ENCODE measurements at places on chromosomes 2 and 18. TPM values are rescaled to one million over a fixed set of nuclear protein-coding genes. Genes with fewer than 3 reads are reported as not detected.

DNA sequence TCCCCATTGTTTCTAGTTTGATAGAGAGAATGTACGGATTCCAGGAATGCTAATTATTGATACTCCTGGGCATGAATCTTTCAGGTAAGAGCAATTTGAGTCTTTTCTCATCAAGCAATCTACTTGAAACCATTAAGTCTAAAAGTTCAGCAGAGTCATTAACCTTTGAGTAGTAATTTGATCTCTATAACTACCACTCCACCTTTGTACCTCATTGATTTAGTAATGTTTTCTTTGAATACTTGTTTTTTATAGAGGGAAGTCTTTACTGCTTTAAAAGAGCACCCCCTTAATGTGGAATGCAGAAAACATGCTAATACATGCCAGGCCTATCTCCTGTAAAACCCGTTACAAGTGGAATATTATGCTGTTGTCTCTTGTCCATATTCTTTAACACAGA, 45.0 kb downstream of the EIF5B start:
- no peak for DNase-seq

DNA sequence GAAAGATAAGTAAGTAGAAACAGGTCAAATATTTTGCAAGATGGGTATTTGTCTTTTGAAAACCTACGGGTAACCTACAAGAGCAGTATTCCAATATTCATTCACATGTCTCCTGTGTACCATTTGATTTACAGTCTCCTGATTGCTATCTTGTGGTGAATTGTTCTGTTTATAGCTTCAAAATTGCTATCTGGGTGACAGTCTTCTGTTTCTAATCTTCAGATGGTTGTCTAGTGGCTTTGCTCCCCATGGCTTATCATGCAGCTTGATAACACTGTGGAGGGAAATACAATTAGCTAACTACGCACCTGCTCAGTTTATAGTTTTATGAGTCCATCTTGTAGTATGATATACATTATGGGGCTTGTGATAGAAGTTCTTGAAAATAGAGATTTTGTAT, 816.8 kb downstream of the CPS1 start:
- DNase-seq, result no peak

GRCh38 chr2:85698184-85698879, 4.2 kb downstream of the GNLY start:
- DNase-seq, result no peak

RSAD2 gene
- 9.4 TPM for total RNA-seq

DNA sequence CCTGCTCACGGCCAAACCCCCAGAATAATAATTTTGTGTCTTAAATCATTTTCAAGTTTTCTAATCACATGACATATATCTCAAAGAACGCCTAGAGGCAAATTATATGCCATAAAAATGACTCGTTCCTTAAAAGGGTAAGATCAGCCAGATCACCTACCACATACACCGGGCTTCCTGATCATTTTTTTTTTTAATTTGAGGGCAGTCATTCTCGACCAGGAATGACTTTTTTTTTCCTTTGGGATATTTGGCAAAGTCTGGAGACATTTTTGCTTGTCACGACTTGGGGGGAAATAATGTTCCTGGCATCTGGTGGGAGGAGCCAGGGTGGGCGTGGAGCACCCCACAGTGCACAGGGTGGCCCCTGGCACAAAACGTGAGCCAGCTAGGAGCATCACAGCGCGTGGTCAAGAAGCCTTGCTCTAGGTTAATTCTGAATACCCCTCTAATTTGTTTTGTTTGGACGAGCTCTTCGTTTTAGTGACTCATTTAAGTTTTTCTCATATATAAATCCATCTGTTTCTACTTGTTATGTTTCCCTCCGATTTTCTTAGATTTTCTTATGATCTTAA, 94.9 kb downstream of the TWIST2 start:
- no peak for DNase-seq

- DNase-seq, result no peak
Observed at GRCh38 chr2:21263622-21264021, 139.9 kb downstream of the TDRD15 start.

- no peak for DNase-seq
Observed at GRCh38 chr2:149894760-149895159, 307.2 kb upstream of the MMADHC start.

GRCh38 chr18:34651586-34652369, 58.3 kb upstream of the DTNA start:
- no peak for DNase-seq

CD302 gene
- 5.2 TPM for total RNA-seq

GRCh38 chr2:96870626-96871255, 861 bp upstream of the SEMA4C start:
- peak; percentile 76 for DNase-seq

DNA sequence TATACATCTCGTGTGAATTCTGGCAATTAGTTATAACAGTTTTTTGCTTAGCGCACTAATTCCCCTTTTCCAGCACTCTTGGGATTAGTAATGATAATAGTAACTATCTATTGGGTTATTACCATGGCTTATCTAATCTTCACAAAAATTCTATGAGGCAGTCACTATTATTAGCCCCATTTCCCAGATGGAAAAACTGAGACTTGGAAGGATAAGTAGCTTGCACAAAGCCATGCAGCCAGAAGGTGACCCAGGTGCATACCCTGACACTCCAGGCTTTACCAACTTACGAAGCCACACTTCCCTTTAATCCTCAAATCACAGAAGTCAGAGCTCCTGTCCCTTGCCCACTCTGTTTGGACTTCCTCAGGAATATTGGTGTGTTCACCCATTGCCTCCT, 156.8 kb downstream of the CYP26B1 start:
- no peak for DNase-seq

DNA sequence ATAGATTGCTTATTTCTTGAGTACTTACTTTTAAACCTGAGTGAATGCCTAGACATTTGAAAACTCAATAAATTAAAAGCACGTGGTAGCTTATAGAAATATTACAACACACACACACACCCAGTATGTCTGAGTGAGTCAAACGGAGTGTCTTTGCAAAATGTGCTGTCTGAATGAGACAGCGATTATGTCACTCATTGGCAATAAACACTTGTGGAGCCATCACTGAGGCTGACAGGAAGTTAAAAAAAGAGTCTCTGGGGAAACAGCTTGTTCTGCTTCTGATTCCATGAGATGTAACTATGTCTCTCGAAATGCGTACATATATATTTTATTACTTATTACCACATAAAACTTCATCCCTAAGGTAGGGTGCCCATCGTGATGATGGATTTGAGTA, 22.3 kb upstream of the VPS4B start:
- DNase-seq, result no peak

FNDC4 gene
- total RNA-seq, result not detected

IRS1 gene
- 0.09 TPM for total RNA-seq

DNA sequence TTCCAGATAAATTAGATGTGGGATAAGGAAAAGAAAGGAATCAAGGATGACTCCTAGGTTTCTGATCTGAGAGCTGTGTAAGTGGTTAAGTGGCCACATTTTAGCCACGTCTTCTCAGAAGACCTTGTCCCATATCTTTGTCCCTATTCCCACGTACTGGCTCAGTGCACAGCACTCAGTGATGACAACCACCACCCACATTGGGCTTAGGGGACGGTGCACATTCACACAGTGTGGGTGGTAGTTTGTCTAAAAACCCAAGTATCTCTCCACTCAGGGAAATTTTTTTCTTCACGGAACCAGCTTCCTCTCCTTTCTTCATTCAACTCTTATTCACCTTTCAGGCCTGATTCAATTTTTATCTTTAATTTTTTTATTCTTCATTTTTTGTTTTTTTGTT, 30.6 kb upstream of the GCC2 start:
- no peak for DNase-seq

All from natural killer cell (primary cell).